ENCODE measurements at places on chromosomes 1 and 21.

- no peak for DNase-seq
Observed at GRCh38 chr1:53959664-53960250, 13.6 kb downstream of the LRRC42 start.

- DNase-seq, result no peak
Observed at GRCh38 chr21:45283611-45284455, 3.9 kb downstream of the POFUT2 start.

DNA sequence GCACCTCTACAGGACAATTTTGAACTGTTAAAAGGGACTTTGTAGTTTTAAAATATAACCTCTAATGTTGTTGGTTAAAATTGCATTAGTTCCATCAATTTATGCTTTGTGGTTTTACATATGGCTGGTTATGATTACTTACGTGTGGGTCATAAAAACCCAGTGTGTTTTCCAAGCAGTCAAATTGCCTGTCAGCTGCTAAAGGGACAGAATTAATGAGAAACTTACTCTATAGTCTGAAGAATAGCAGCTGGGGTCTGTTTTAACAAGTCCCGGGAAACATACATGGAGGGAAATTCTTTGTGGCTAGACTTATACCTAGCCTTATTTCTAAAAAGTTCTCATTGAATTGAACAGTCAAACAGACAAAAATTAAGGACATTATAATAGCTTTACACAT lies 820.9 kb upstream of the ADGRL4 start:
- DNase-seq, result no peak

DNA sequence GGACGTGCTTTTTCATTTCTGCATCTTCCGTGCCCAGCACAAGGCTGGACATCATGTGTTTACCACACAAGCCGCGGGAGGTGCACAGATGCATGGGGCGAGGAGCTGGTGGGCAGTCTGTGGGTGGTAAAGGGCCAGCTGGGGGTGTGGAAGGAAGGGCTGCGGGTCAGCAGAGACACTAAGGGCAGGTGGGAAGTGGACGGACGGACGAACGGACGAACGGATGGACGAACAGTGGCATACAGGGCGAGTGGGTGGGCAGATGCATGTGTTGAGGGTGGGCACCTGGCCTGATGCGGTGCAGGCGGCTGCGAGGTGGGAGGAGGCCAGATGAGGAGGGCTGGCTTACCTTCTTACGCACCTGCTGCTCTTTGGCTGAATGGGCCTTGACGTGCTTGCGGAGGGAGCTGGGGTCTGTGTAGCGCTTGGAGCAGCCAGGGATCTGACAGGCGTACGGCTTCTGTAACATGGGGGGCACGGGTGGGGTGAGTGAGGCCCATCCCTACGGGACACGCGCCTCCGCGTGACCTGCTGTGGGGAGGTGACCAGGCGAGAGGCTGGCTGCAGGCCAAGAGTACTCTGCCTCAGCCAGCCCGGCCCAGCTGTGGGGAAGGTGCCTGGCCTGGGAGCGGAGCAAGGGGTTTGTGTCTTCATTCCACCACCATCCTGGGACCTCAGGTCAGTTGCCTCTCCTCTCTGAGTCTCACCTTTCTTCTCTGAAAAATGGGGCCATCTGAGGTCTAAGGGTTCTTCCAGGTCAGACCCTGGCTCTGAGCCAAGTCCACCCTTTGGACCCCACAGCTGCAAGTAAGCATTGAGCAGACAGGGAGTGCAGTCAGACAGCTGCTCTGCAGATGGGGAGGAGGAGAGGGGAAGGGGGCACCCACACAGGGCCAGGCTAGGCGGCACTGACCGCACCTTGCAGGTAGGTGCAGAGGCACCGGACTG lies 65.5 kb downstream of the DMRTB1 start:
- no peak for DNase-seq

DNA sequence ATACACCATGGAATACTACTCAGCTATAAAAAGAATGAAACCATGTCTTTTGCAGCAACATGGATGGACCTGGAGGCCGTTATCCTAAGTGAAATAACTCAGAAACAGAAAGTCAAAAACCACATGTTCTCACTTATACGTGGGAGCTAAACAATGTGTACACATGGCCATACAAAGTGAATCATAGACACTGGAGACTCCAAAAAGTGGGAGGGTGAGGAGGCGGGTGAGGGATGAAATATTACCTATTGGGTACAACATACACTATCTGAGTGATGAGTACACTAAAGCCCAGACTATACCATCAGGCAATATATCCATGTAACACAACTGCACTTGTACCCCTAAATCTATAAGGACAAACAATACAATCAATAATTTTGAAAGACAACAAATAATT lies 39.5 kb upstream of the FAM20B start:
- DNase-seq, result no peak

GRCh38 chr21:34967509-34968289 lies 81.4 kb downstream of the RUNX1 start:
- no peak for DNase-seq

DNA sequence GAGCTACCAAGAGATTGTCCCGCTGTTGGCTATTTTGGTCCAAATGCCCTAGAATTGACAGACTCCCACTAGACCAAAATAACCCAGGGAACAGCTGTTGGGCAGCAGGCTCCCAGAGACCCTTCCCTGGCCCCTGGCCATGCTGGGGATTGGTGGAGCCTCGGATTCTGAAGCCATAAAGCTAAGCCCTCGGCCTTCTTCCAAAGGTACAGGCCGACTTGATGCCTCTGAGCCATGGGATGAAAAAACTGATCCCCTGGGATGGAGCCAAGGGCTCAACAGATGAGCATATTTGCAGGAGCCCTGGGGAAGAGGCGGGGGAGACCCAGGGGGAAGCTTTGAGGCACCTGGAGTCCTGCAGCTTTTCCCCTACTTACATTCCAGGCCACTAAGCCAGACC lies 1.0 kb upstream of the LRRC38 start:
- no peak for DNase-seq

GRCh38 chr1:110130989-110131388 lies 18.7 kb downstream of the UBL4B start:
- no peak for DNase-seq

DNA sequence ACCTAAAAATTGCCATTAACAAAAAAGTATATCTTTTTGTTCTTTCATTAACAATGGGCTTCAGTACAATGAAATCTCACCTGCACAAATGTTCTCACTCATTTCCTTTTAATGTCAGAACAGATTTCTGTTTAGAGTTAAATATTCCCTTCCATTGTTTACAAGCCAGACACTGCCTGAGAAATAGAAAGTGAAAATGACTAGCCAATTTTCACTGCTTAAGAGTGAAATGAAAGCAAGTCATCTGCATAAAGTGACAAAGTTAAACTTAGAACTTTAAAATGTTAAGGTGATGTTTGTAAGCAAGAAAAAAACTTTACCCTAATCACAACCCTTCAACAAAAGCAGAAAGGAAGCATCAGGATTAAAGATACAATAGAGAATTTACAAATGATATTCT lies 27.5 kb downstream of the COA6 start:
- DNase-seq, result no peak

GRCh38 chr1:169945181-169945580 lies 51.5 kb upstream of the SCYL3 start:
- no peak for DNase-seq

DNA sequence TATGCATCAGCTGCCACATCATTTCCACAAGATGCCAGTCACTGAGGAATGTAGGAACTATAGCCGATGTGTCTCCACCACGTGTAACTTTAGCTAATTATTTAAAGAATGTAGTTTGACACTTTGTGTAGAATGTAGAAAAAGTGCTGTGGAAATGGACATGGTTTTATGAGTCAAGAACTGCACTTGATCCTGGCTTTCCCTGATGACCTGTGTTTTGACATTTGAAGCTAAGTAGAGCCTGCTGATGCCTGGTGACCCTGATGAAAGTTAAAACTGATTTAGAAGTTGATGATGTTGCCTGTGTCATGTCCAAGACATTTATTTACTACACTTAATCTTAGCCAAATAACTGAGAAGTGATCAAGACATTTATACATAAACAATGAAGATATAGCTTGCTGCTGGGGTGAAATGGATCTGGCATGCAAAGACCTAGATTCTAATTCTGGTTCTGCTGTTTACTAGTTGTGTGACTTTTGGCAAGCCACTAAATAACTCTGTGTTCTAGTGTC lies 4.4 kb upstream of the OSBPL9 start:
- DNase-seq, result no peak

- no peak for DNase-seq
Observed at GRCh38 chr1:82894635-82895034, 1093.9 kb downstream of the ADGRL2 start.

GRCh38 chr21:34734696-34735095 lies 65.9 kb downstream of the CLIC6 start:
- no peak for DNase-seq

GRCh38 chr1:76465030-76465429 lies 390.5 kb downstream of the ST6GALNAC3 start:
- DNase-seq, result no peak

DNA sequence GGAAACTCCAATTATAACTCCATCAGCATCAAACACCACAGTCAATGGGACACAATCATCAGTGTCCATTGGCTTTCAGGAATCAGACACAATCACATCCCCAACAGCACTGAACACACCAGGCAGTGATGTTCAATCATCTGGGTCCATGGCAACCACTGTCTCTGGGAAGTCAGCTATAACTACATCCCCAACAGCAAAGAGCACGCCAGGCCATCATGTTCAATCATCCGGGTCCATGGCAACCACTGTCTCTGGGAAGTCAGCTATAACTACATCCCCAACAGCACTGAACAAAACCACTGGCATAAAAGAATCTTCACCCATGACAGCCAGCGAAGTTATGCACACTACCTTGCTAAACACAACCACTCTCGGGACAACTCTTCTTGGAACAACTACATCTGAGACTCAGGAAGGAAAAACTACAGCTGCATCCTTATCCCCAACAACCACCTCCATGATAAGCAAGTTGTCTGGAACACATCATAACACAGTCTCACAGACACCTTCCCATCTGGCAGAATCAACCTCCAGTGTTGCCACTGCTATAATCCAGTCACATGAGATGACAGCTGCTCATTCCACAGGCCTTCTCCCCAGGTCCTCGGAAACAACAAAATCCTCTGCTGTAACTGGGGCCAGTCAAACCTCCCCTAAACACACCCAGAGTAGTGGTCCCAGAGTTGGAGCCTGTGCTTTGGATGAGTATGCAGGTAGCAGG lies 19.9 kb downstream of the CATSPER4 start:
- no peak for DNase-seq

DNA sequence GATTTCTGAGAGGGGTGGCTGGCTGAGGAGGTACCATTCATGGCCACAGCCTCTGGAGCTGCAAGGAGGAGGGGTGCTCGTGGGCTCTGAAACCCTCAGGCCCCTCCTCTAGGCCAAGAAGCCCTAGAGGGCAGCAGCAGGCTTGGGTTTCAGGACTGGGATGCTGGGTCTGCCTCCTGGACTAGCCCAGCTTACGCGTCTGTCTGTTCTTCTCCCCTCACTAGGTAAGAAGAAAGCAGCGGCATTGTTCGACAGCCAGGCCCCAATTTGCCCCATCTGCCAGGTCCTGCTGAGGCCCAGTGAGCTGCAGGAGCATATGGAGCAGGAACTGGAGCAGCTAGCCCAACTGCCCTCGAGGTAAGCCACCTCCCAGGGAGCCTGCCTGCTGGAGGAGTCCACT lies 60.3 kb downstream of the TMEM53 start:
- DNase-seq, result no peak

Data from retina (tissue), 1 donor.